ENCODE measurements at places on chromosomes 6 and 20.

DNA sequence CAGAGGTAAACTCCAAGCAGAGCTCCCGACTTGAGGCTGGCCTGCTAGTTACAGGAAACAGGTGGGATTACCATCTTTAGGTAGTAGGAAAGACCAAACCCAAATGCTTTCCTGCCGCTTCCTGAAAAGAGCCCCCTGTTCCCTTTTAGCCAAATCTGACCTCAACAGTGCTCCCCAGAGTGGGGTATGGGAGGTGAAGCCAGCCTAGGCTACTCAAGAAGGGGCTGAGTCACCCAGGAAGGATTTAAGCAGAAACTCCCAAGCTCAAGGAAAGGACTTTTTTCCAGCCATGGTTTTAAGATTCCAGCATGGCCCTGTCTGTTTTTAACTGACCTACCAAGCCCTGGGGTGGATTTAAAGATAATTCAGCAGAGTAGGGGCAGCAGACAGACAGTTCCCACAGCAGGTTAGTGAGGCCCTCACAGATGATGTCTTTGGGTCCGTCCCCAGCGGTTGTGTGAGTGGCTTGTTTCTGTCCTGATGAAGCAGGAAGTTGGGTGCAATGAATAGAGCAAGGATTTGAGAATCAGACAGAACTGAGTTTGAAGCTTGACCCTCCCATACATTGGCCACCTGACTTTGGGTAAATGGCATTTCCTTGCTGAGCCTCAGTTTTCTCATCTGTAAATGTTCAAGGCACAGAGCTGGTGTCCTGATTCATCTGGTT, 76.9 kb upstream of the MAFB start:
- no peak for DNase-seq

GRCh38 chr20:44931911-44932310, 22.1 kb downstream of the PABPC1L start:
- DNase-seq, result no peak

DNA sequence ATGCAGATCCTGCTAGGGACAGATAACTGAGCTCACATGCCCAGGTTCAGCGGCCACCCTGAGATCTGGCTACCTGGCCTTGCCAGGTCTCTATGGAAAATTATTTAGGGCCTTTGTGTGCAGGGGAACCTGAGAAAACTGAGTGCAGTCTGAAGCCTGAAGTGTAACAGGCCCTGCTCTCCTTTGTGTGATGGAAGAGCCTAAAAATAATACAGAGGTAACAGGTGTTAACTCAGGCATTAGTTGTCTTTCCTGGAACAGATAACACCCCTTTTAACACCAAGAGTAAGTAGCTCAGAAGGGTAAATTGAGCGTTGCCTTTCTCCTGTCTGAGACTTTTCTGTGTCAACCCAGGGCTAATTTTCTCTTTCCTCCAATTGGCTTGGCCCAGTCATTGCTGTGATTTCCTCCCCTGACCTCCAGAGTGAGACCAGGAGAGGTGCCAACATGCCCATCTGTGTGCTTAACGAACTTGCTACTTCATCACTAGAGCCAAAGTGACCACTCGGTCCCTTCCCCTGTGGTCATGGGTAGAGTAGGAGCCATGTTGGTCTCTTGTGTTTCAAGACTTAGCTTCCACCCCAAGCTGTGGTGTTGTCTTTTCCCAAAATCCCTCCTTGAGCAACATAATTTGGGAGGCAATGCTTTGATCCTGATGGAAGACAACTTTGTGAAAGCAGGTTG, 304.4 kb upstream of the JAG1 start:
- no peak for DNase-seq

- no peak for DNase-seq
Observed at GRCh38 chr20:63176034-63176426, 39.9 kb downstream of the YTHDF1 start.

Data from fibroblast of pulmonary artery (primary cell).